NCI-H187 (cell line): ENCODE measurements at places on chromosomes 5 and 9.

- no peak for DNase-seq
Measured at GRCh38 chr5:168176941-168177340, 114.5 kb upstream of the WWC1 start.

DNA sequence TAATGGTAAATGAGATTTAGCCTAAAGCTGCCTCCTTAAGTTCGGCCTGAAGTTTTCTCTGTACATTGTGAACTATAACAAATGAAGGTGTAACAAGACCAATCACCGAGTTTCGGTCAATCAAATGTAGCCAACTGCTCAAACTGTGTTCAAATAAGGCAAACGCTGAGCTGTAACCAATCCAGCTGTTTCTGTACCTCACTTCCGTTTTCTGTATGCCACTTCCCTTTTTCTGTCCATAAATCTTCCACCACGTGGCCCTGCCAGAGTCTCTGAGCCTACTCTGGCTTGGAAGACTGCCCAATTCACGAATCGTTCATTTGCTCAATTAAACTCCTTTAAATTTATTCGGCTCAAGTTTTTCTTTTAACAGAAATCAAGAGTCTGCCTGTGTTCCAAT lies 193.5 kb upstream of the KLF9 start:
- DNase-seq, result no peak

GRCh38 chr5:164230341-164230740 lies 724.9 kb downstream of the MAT2B start:
- DNase-seq, result no peak

DNA sequence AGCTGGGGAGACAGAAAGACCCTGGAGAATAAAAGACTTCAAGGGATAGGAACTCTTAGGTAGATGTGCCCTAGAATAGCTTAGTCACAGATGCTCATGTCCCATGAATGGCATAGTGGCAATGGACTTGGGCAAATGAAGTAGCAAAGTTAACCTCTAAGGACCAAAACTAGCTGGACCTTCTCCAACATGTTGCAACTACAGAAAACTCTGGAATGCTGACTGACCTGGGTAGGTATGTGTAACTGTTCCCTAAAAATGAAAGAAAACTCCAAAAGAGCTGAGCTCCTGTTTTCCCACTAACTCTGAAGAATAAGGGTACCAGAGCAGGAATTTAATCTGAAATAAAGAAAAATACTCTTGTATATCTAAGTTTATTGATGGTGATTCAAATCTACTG lies 12.5 kb upstream of the LPAR1 start:
- no peak for DNase-seq

GRCh38 chr5:173155912-173156311 lies 11.6 kb downstream of the BNIP1 start:
- DNase-seq, result no peak

- DNase-seq, result no peak
Measured at GRCh38 chr9:561427-561826, 280.1 kb upstream of the DMRT1 start.

- no peak for DNase-seq
Measured at GRCh38 chr9:36924757-36925432, 109.2 kb downstream of the PAX5 start.

DNA sequence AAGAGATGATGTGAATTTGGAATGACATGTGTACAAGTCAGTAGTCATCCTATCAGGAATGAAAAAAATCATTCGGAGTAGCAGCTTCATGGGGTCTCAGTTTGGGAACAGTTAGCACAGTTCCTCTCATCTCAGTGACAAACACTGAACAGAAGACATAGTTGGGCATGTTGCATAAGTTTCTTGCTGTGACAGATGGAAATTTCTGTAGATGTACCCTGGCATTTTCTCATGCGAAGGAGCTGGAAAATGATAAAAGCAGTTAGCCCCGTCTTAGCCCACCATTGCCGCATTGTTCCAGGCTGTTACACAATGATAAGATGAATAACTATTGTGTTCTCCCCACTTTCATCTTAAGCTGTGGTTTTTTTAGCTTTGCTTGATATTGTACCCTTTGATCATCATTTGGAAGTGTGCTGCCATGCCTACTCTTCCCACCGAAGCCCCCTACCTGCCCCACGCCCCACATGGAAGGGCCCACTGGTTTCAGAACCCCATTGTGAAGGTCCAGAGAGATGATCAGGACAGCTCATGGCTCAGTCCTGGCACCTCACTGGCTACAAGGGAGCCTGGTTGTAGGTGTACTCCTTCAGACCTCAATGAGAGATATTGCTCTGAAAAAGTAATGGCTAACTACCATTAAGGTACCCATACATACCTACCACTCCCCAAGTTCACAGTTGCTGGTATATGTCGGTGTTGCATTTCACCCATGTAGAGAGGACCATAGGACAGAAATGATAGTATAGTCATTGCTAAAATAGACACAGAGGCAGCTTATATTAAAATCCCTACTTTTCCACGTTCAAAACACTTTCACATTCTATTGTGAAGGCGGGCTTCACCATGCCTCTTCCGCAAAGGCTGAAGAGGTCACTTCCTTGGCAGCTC lies 38.8 kb downstream of the SFXN1 start:
- DNase-seq, result no peak

DNA sequence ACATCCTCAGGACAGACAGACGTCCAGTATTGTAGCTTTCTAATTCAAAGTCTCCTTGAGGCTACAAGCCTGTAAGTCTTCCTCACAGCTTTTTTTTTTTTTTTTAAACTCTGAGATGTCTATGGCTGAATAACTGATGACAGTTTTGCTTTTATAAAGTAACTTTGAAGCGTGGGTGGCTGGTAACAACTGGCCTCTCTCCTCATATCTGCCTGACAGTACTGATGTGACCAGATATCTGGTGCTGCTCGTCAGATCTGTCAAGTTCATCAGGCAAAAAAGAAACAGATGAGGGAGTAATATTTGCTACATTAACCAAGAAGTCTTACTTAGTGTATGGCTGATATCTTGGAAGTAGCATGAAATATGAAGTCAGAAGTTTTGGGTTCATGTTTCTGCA lies 72.6 kb downstream of the GDNF start:
- DNase-seq, result no peak

DNA sequence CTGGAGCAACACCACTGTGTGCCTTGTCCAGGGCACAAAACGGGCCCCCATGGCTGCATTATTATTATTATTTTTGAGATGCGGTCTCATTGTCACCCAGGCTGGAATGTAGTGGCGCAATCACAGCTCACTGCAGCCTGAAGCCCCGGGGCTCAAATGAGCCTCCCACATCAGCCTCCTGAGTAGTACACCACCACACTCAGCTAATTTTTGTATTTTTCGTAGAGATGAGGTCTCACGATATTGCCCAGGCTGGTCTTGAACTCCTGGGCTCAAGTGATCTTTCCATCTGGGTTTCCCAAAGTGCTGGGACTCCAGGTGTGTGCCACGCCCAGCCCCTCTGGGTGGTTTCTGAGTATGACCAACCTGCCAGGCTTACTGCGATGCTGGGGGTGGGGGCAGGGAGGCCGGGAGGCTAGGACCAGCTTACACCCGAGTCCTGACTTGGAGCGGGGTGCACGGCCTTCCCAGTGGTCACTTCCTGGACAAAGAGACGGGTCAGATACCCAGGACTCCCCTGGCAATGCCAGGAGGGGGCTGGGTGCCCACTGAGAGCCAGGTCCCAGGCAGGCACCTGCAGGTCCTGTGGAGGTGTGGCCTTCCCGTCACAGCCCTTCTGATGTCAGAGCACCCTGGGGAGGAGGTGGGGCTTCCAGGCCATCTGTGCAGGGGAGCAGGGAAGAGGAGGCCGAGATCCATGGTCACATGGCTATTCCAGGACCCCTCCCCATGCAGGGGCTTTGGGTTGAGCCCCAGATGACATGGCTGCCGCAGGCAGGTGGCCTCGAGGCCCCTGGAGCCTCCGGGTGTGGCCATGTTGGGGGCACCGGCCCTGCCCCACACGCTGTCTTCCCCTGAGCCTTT lies 8.3 kb upstream of the NRARP start:
- DNase-seq, result no peak

DNA sequence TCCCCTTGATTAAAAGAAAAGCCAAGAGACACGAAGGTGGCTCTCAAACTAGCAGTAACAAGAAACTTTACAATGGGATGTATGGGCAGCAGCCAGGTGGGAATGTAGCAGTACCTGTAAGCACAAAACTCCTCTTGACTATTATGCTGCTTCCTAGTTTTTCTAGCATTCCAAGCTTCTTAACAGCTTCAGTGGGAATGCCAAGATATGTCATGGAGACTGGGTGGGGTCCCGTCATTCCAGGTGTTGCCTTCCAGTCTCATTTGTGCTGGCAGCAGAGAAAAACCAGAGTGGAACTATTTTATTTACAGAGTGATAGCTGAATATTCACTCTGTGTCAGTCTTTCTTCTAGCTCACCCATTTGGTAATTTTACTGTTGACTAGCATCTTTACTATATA lies 236.6 kb downstream of the ARL15 start:
- DNase-seq, result no peak

DNA sequence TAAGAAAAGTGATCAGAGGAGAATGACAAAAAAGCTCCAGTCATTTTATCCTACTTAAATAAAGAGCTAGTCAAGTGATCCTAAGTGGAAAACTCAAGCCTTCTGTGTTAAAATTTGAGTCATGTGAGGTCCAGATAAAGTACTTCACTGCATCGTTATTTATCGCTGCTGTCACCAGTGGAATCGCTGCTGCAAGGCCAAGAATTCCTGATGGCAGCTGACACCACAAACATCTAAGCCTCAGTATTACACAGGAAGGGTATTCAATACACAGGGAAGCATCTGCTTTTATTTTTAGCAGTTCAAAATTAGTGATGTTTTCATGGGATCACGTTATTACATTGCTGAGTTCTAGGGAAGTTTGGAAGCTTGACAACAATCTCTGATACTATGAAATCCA lies 190.3 kb downstream of the GOLPH3 start:
- no peak for DNase-seq

GRCh38 chr5:31235381-31235780 lies 41.9 kb downstream of the CDH6 start:
- no peak for DNase-seq

- no peak for DNase-seq
Measured at GRCh38 chr9:137426018-137426681, 3.0 kb downstream of the NOXA1 start.

- DNase-seq, result no peak
Measured at GRCh38 chr5:131532031-131532640, 102.9 kb downstream of the RAPGEF6 start.

DNA sequence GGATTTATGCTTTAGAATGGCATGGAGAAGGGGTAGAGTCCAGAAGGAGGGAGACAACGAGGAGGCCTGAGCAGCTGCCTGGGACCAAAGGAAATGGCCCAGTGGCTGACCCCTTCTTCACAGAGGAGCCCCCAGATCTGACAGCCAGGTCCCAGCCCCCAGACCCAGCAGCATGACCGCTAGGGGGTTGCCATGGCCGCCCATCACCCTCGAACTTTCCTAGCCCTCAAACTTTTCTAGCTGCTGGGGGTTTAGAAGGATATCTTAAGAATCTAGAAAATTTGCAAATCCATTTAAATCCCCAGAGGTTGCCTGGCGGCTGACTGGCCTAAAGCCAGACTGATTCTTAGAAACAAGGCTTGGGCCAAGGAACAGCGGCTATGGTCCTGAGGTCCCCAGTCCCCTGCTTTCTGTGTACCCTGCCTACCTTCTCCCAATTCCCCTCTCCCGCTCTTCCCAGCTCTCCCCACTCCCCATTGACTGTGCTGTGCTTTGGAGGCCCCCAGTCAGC lies 972 bp downstream of the PDGFRB start:
- no peak for DNase-seq

GRCh38 chr5:151254556-151254955 lies 1.6 kb downstream of the GM2A start:
- DNase-seq, result no peak

GRCh38 chr9:71743217-71743705 lies 25.1 kb downstream of the CEMIP2 start:
- DNase-seq, result no peak

GRCh38 chr5:159467666-159468065 lies 137.4 kb upstream of the IL12B start:
- DNase-seq, result no peak

DNA sequence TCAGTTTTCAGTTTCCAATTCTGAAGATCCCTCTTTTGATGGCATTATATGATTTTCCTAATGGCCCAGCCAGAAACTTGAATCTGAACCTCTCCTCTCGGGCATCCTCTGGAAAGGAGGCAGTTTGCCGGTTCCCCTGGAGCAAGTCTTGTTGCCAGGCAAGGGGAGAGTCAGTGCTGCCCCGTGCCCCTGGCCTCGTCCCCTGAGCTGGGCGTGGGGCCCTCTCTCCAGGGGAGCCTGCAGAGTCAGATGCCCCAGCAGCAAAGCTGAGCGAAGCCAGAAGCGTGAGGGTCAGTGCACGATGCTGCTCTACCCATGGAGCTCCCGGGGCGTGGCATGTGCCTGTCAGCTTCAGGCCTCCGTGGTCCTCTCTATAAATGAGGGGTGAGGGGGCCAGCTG lies 14.0 kb downstream of the OLFM1 start:
- no peak for DNase-seq

DNA sequence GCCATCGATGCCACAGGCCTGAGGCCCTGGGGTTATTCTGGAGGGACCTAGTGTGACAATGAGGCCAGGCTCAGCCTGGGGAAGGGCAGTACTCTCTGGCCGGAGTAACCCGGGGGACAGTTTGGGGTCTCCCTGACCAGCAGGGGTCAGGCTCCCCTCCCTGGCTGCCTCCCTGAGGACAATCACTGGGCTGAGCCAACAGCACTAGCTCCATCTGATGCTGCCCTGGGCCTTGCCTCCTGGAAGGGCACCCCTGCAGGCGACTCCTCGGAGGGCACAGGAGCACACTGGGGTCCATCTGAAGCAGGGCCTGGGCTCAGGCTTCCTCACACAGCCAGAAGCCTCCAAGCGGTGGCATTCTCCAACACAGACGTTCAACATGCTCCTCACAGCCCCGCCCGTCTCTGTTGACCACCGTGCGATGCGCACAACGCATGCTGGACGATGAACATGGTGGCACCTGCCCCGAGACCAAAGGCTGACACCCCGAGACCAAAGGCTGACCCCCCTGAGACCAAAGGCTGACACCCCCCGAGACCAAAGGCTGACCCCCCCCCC lies 68.3 kb downstream of the ADAMTS2 start:
- no peak for DNase-seq

DNA sequence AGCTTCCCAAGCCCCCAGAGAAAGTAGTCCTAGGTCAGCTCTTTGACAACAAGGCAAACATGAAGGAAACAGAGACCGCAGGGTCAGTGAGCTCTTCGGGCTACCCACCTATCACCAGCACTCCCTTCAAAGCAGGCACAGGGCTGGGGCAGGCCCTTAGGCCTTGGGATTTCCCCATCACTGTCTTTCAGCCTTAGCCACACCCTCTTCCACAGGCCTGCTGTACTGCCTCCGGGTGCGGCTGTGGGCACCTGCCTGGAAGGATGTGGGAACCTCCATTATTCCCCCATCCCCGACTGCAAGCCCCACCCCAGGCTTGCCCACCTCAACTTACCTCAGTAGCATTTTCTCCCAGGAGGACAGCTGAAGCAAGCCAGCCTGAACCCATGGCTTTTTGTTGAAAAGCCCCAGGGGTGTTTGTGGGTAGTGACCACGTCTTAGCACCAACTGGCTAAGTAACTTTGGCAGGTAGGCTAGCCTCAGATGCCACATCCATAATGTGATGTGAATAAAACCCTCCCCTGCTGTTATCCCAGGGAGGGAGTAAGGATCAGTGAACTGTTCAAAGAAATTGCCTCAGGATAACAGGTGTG lies 100.2 kb downstream of the PIK3R1 start:
- no peak for DNase-seq
